ENCODE measurements at places on chromosomes 13 and 19.

DNA sequence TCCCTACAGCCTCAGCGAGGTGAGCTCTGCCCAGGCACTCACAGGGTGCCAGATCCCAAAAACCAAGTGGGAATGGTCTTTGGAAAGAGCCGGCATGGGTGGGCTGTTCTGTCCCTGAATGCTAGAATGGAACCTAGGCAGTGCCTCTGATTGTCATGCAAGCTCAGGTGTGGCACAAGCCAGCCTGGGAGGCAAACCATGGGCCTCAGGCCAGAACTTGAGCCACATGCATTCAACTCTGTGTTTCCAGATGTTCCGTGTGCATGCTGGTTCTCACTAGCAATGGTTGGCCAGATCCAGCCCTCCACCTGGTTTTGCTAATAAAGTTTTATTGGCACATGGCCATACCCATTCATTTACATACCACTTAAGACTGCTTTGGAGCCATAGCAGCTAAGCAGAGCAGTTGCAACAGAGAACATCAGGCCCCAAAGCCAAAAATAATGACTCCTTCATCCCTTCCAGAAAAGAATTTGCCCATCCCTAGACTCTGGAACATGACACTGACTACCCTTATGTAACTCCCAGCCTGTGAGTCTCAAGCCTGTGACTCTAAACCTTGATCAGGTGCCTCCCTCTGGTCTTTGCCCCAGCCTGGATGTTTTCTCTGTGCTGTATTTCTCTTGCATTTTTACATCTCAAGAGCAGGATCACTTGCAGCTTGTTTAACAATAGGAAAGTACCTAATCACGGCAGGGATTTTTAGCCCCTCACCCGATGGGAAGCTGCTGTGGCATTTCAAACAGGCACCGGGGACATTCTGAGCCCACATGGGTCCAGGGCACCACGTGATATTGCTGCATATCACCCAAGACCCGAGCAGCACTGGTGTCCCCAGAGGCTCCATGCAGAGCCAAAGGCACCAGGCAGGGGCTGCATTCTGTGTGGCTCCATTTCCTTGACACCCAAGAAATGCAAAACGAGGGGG is 55.4 kb upstream of the USE1 start:
- DNase-seq: no peak

- DNase-seq: no peak
These were observed 150.5 kb upstream of the MIR17HG start for GRCh38 chr13:91196958-91197357.

GRCh38 chr13:70253411-70253810 is 145.2 kb upstream of the KLHL1 start:
- no peak for DNase-seq

- no peak for DNase-seq
These were observed 2.7 kb downstream of the UHRF1 start for GRCh38 chr19:4911786-4912672.

- no peak for DNase-seq
These were observed 134.0 kb downstream of the MAB21L1 start for GRCh38 chr13:35342440-35342839.

GRCh38 chr13:110305949-110306339 is 1.0 kb downstream of the COL4A1 start:
- no peak for DNase-seq

- no peak for DNase-seq
These were observed 28.3 kb downstream of the CNMD start for GRCh38 chr13:52711286-52711685.

DNA sequence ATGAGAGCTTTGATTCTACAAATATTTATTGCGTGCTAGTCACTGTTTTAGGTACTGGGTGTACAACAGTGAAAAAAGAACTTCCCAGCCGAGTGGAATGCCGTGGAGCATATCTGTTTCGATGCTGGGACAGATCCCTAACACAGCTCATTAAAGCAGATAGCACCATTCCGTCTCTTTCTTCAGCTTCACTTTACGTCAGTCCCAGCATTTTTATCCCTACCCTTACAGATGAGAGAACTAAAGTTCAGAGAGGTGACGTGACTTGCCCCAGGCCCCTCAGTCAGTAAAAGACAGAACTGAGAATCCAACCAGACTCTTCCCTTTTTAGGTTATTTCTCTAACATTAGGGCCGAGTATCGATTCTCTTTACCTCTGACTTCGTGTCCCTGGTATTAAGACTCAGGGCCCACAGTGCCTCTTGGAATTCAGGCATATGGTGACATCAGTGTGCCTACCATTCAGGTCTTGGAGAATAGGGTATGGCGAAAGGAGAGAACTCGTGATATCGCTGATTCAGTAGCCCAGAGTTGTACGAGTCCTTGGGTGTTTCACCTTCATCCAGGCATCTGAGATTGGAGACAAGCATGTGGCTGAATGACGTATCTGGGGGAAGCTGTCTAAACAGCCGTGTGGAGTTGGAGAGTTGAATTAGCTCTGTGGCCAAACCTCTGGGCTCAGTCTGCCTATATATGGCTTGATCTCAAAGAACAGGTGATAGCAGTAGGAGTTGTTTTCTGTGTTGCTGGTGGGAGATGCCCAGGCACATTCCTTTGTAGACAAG is 27.1 kb downstream of the ACTN4 start:
- no peak for DNase-seq
